ENCODE measurements at places on chromosomes 1 and 21.
A peak's percentile ranks its signal among the peaks of the same experiment; 100 is the strongest.

DNA sequence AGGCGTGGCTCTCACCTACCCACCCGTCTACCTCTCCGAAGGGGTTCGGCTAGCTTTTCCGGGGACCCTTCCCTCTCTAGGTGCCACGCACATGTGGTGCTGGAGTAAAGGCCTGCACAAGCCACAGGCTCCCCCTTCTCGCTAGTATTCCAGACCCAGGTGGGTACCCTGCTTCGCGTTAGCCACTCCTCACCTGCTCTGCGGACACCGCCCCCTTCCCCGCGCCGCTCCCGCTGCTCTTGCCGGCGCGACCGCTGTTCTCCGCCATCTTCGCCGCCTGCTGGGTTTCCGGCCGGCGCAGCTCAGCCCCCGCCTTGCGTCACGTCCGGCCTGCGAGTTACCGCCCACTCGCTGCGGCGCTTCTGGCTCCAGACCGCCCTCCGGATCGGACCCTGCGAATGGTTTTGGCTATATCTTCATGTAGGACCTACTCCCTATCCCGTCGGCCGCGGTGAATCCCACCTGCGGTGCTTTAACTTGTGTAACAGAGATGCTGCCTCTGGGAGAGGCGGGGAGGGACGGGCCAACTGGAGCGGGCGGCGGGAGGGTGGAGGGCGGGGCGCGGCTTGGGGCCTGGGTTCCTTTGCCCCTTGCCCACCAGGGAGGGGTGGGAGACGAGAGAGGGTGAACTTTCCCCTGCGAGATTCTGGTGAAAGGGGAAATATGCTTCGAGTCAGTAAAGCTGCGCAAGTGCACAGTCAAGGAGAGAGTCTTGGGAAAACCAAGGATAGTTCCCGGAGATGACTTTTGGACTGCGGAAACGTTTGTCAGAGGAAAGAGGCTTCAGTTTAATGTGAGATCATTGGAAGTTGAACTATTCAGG is at the start of the genes NIT1 and PFDN2:
Gene NIT1 (plus strand): TSS at position 347 of the 823 bp plus-strand sequence. CDS start 72 bp downstream, at position 419.
Gene PFDN2 (minus strand): TSS at position 279 of the 823 bp plus-strand sequence. CDS start 11 bp downstream, at position 268.
- H3K27me3 ChIP-seq = no peaks in the 10 kb centered on the region
- peak within 1 kb of the TSS; percentile 98 for H3K27ac ChIP-seq
- peaks cover 32% of the 10 kb centered on the region for H3K36me3 ChIP-seq
- peak; percentile 92 for DNase-seq
- peaks cover 10% of the 10 kb centered on the region for H3K4me1 ChIP-seq
- H3K4me3 ChIP-seq = peak within 1 kb of the TSS; percentile 98

- H3K4me3 ChIP-seq = no peak overlapping the region
- no peaks in the 10 kb centered on the region for H3K27me3 ChIP-seq
- no peak overlapping the region for H3K27ac ChIP-seq
- no peaks in the 10 kb centered on the region for H3K4me1 ChIP-seq
- no peaks in the 10 kb centered on the region for H3K36me3 ChIP-seq
- no peak for DNase-seq
Observed at GRCh38 chr1:232690285-232690935, 60.5 kb upstream of the SIPA1L2 start.

- DNase-seq = no peak
- H3K4me3 ChIP-seq = no peak overlapping the region
- H3K36me3 ChIP-seq = peaks cover 10% of the 10 kb centered on the region
- H3K4me1 ChIP-seq = no peaks in the 10 kb centered on the region
Observed at GRCh38 chr1:42260376-42261070, 74.5 kb downstream of the FOXJ3 start.

- H3K27ac ChIP-seq = no peak overlapping the region
- DNase-seq = no peak
- H3K36me3 ChIP-seq = no peaks in the 10 kb centered on the region
- H3K27me3 ChIP-seq = no peaks in the 10 kb centered on the region
Observed at GRCh38 chr1:64472805-64473204, 2.9 kb downstream of the CACHD1 start.

GRCh38 chr1:4726620-4727341 is 72.4 kb downstream of the AJAP1 start:
- H3K4me1 ChIP-seq = no peaks in the 10 kb centered on the region
- no peaks in the 10 kb centered on the region for H3K36me3 ChIP-seq
- no peak overlapping the region for H3K4me3 ChIP-seq

DNA sequence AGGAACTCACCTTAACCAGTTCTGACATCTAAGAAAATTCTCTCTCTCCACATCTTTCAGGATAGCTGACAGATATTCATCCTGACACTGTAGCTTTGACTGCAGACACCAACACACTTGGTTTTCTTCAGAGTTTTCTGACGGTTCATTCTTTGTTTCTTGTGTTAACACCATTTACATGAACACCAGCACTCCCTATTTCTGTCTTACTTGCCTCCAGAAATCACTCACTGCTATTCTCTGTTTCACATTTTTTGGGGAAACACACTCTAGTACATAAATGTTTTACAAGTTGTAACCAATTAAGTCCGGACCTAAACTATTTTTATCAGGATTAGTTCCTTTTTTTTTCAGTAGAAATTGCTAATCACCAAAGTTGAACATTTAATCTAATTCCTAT is 15.4 kb downstream of the FLVCR1 start:
- no peak overlapping the region for H3K4me3 ChIP-seq
- H3K4me1 ChIP-seq = no peaks in the 10 kb centered on the region
- peaks cover 16% of the 10 kb centered on the region for H3K36me3 ChIP-seq
- H3K27me3 ChIP-seq = no peaks in the 10 kb centered on the region
- DNase-seq = no peak

- no peaks in the 10 kb centered on the region for H3K36me3 ChIP-seq
- no peaks in the 10 kb centered on the region for H3K27me3 ChIP-seq
- H3K27ac ChIP-seq = no peak overlapping the region
- H3K4me3 ChIP-seq = no peak overlapping the region
Observed at GRCh38 chr21:43208561-43209332, 39.9 kb downstream of the CRYAA start.

DNA sequence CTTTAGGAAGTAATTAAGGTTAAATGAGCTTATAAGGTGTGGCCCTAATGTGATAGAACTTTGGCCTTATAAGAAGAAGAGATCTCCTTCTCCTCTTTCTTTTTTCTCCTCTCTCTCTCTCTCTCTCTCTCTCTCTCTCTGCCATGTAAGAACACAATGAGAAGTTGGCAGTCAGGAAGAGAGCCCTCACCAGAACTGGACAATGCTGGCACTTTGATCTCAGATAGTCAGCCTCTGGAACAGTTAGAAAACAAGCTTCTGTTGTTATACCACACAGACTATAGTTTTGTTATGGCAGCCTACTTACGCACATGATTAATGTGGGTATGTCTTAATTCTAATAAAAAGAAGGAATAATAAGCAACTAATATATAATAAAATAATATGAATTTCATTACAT is 444.2 kb upstream of the LRRC7 start:
- no peak overlapping the region for H3K4me3 ChIP-seq
- no peak for DNase-seq
- no peaks in the 10 kb centered on the region for H3K4me1 ChIP-seq
- H3K36me3 ChIP-seq = no peaks in the 10 kb centered on the region
- H3K27ac ChIP-seq = no peak overlapping the region

GRCh38 chr21:37644636-37645035 is 271.6 kb downstream of the KCNJ6 start:
- DNase-seq = no peak
- no peaks in the 10 kb centered on the region for H3K36me3 ChIP-seq
- H3K27me3 ChIP-seq = no peaks in the 10 kb centered on the region
- H3K4me3 ChIP-seq = no peak overlapping the region
- no peak overlapping the region for H3K27ac ChIP-seq
